ENCODE measurements at places on chromosomes 16 and 17.

DNA sequence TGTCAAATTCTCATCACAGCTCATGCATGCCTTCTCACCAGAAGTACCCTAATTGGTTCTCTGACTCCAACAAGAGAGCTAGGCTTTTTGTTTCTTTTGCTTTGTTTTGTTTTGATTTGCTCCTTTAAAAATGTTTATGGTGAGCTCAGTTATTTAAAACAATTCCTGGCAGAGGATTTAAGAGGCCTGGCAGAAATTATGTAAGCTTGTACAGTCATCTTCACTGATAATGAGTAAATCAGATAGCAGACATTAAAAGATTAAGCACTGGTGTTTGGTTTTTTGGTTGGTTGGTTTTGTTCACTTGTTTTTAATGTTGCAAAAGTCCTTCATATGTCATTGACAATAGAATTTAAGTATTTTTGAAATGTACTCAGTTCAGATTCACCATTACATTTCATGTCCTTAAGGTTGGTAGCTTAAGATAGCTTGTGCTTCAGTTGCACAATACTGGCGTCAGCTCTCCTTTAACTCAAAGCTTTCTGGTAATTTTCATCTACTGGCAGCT is 378.9 kb downstream of the CDH13 start:
- no peak for DNase-seq

DNA sequence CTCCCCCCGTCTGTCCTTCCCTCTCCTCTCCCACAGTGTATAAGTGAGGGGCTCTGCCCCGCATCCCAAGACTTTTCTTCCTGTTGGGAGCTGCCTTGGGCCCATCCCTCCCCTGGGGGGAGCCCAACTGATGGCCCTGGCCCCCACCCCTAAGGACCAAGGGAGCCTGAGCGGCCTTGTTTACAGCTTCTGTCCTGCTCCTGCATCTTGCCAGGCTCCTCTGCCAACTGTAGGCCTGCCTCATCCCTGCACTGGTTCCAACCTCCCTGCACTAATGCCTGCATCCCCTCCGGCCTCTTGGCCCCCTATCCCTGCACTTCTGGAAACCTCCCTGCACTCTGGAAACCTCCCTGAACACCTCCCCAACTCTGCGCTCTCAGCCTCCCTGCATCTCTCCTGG is 1.4 kb upstream of the PAGR1 start:
- no peak for DNase-seq

DNA sequence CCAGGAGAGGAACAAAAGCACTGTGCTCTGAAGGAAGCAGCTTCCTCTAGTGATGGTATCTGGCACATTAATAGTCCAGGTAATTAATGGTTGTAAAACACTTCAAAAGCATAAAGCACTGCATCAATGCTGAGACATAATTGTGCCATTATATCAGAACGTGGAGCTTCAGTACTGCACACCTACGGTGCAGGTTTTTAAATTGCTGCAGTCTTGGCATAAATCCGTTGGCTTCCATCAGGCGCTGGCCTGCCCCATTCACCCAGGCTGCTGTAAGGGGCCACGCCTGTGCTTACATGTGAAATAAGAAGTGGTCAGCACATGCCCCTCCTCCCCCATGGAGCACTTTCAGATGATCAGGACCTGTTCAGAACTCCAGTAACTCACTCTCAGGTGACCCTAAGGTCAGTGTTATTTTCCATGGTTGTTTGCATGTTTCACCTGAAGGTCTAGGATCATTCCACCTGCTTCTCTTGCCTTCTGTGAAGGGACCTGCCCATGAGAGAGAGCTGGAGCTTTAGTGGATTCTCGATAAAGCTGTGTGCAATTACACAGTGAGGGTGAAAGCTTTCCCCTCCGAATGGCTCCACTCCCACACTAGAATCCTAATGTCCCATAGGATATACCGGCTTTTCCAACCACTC is 345.3 kb downstream of the CA10 start:
- no peak for DNase-seq

DNA sequence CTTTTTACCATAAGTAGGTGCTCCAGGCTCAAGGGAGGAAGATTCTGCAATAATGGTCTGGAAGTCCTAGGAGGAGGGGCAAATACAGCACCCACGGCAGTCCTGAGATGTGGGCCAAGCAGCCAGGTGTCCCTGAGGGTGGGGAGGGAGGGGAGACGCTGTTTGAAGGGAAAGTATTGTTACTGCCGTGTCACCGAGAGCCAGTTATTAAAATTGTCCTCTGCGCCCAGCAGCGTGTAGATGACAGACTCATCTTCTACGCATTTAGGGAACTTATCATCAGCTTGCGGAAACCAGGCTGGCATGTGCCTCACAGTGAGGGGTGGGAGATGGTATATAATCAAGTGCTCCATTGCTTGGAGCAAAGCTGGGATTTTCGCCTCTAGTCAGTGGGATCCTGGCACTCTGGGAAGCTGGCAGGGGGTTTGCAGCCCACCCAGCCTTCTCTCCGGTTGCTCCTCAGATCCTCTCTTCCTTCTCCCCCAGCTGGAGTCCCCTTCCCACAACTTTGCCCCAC is 104.6 kb downstream of the OR1D5 start:
- no peak for DNase-seq

- DNase-seq, result no peak
Observed at GRCh38 chr17:27513849-27514248, 57.6 kb downstream of the KSR1 start.

DNA sequence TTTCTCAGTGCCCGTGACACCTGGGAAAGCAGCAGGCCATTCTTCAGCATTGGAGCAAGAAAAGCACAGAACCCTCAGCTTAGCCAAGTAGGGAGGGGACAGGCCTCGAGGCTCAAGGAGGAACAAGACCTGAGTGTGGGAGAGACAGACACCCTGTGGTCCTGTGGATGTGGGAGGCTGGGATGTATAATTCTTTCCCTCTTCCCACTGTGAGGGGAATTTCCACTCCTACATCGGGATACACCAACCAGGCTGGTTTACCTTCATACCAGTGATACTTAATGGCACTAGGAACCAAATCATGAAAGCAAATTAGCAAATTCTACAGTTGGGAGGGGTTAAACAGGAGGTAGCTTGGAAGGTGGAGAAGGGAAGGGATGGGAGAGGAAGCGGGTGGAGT is 41.7 kb downstream of the LYRM1 start:
- DNase-seq, result no peak

DNA sequence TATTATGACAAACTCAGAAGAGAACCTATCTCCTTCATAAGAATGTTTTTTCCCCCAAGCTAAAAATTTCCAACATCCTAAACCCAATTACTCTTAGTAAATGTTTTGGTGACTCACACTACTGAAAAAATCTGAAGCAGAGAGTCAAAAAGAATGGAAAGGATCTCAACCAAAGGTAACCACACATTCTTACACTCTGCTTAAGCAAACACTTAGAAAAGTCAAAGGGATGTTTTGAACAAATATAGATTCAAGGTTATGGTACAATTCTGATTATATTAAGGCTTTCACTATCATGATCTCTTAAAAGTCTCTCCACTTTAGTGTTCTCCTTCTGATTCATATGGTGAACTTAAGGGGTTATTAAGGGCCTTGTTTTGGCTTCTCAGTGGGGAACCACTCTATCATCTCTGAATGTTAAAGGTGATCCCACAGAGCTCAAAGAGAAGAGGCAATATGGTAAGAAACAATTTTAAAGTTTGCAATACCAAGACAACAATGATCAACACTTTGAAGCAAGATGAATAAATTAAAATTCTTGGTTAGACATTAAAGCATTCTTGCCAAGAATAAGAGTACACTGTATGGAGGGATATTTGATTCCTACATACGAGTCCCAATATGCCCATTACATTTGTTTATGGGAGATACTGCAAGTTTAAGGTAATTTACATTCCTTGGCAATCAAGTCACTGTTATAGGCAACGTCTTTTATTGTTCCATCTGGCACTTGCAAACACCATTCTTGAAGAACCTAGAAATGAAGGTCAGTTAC is 69.2 kb downstream of the CDC27 start:
- no peak for DNase-seq

- no peak for DNase-seq
Observed at GRCh38 chr17:4297351-4297750, 33.6 kb upstream of the ANKFY1 start.

- DNase-seq, result no peak
Observed at GRCh38 chr17:49861150-49861884, 13.4 kb upstream of the TAC4 start.

GRCh38 chr17:61503961-61504360 is 51.7 kb downstream of the TBX4 start:
- no peak for DNase-seq

DNA sequence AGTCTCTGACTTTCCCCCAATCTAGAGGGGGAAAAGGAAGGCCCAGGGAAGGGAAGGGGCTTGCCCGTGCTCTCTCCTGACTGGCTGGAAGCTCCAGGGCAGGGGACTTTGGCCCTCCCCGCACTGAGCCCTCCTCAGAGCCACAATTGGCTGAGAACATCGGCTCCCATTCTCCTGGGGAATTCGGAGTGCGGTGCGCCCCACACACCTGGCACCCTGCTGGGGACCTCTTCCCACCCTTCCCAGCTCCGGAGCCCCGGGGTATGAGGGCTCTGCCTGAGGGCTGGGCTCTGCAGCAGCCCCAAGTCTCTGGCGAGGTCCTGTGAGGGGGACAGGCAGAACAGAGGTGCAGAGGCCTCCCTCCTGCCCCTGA is 36.0 kb downstream of the PIMREG start:
- DNase-seq, result no peak

DNA sequence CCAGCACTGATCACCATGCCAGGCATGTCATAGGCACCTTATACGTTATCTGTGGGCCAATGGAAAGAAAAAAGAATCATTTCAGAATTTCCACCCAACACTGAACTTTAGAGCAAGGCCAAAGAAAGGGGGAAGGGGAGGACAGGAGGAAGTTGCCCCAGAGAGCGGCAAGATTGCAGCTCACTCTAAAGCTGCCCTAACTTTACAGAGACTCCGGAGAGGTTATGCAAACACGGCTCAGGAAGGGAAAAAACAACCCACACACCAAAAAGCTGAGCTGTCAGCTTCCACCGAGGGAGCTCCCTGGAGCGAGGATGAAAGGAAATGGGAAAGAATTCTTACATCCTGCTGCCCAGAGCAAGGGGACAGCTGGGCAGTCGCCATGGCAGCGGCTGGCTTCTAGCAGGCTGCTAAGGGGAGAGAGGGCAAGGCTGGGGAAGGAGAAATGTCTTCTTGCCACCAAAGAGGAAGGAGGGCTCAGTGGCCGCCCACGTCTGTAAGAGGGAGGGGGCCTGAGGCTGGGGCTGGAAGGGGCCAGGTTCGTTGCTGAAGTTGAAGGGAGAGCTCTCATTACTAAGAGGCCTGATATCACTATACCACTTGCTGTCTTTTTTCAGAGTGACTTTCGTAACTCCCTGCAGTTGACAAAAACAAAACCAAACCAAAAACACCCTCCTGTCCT is 18.2 kb downstream of the COTL1 start:
- peak; percentile 62 for DNase-seq

DNA sequence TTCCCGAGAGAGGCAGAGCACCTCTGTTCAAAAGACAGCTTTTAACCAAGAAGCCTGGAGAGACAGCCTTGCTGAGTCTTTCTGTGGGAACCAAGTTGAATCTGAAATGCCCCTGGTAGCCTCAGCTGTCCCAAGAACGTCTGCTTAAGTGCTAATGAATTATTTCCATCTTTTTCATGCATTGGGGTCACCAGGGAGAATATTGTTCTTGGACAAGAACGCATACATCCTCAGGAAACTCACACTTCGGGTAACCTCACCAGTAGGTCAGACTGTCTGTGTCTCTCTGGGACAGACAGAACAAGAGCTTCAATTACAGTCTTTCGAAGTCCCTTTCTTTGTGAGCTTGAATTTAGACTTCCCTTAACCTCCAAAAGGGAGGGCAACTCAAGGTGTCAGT is 134.6 kb upstream of the ADAMTS18 start:
- no peak for DNase-seq

- no peak for DNase-seq
Observed at GRCh38 chr16:83742124-83742899, 65.5 kb upstream of the HSBP1 start.

DNA sequence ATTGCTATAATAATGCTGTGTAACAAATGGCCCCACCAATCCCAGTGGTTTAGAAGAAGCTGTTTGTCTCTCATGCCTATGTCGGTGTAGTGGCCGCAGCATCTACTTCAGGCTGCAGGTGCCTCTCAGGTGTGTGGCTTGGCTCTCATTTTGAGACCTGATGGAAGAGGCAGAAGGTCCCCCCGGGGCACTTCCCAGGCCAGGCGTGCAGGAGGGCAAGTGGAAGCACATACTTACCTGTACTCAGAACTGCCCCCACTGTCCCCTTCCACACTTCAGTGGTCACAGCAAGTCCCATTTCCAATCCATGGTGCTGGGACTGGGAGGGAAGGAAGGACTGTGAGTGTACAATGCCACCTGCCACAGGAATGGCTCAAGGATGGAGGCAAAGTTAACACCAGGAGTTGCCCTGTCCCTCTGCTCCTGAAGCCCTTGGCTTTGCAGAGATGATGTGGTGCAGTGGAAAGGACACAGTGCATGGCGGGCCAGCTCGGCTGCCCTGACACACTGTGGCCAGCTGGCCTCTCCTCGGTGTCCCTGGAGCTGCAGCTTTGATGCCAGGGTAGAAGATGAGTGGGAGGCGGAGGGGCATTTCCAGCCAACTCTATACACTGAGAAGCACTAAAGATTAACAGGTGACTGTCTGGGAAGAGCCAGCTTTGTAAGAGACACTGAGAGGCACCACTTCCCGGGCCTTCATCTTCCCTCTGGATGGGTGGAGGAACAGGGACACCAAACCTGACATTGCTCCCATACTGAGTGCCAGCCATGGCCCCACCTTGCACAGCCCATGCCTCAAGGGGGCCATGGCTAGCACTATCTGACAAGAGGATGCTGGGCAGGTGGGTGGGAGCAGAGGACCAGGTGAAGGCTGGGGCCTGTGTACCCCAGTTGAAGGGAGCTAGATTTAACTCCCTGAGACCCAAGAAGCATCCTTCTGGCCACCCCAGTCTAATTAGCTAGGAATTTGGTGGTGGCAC is 105.9 kb downstream of the METRNL start:
- DNase-seq, result no peak

GRCh38 chr17:82655523-82655922 is 7.3 kb upstream of the WDR45B start:
- DNase-seq, result no peak

DNA sequence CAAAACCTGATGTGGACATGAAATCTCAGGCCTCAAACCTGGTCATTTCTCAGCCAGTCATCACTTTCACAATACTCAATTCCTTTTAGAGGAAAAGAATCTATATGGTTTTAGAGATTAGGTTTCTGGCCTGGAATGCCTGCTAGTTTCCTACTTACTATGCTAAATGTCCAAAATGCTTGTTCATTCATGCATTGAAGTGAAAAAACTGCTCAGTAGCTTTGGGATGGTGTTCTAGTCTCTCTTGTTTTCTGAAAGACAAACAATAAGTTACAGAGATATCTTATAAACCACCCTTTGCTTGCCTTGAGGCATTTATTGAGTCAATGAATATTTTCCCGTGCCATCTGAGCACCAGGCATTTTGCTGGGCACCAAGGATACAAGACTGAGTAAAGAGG is 1146.5 kb upstream of the GOT2 start:
- no peak for DNase-seq

Data from fibroblast of the conjunctiva (primary cell).